Mesenteric fat pad (tissue), 1 donor: ENCODE measurements at places on chromosomes 4 and X.

DNA sequence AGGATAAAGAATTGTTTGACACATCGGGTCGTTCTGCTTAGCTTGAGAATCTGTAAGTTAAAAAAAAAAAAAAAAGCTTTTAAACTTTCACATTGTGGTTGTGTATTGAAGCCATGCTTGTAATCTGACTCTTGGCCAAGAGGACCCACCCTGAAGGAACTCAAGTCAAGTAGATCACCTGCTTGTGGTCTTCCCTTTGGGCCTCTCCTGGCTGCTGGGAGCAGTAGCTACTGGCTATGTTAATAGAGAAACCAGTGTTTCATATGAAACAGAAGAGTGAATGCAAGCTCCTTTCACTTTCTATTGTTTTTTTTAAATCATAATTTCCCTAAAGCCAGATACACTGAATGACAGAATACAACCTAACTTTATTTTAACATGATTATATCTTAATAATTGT is 402.4 kb upstream of the NDST4 start:
- DNase-seq, result no peak

DNA sequence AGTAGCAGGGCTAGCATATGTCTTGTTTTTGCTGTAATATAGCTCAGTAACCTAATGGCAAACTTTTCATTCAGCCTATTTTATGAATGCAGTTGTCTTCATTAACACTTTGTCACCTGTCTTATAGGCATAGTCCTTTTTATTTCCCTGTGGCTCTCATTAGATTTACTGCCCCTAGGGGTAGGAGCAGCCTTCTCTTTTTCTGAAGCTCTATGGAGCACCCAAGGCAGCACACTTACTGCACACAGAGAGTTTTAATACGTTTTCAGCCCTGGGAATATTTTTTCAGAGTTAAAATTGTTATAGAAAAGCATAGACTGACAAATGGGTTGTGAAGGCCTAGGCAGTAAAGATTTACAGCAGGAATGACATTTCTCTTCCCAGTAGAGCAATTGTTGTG is 406.8 kb downstream of the TMA16 start:
- DNase-seq, result no peak

GRCh38 chr4:25654031-25654970 is 1.4 kb upstream of the SLC34A2 start:
- DNase-seq, result no peak

- peak; percentile 86 for DNase-seq
Measured at GRCh38 chr4:2827874-2828751, 15.5 kb upstream of the ADD1 start.

DNA sequence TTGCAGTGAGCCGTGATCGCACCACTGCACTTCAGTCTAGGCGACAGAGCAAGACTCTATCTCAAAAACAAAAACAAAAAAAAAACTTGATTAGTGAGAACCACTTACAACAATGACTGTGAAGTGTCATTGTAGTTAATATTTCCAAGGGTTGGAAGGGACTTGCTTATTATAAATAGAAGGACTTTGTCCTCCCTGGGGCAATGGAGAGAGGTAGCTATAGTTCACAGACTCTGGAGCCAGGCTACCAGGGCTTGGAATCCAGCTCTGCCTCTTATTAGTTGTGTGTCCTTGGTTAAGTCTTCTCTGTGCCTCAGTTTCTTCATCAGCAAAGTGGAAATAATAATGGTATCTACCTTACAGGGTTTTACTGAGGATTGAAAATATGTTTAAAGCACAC is 51.6 kb downstream of the TMEM150C start:
- DNase-seq, result no peak

GRCh38 chr4:128768373-128768996 is 41.0 kb upstream of the JADE1 start:
- DNase-seq, result no peak

DNA sequence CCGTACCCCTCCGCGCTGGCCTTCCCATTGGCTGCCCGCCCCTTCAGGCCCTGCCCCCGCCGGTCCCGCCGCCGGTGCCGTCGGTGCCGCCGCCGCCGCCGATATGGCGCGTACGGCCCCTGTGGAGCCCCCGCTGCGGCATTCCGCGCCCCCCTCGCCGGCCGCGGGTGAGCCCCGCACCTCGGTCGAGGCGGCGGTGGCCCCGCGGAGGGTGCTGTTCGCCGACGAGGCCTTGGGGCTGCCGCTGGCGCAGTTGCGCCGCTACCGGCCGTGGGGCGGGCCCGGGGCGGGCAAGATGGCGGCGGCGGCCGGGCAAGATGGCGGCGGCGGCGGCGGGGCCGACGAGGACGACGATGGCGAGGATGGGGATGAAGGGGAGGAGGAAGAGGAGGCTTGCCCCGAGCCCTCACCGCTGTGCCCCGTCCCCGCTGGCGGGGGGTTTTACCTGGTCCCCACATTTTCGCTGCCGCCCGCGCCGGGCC is at the start of gene PPP1R3F:
PPP1R3F (plus strand) TSS at position 27 of the 482 bp plus-strand sequence; CDS start at position 104, 77 bp downstream.
- no peak for DNase-seq

GRCh38 chr4:48139691-48140090 is 5.6 kb upstream of the TXK start:
- no peak for DNase-seq

GRCh38 chr4:113147498-113148111 is 98.2 kb downstream of the ANK2 start:
- no peak for DNase-seq

- DNase-seq, result no peak
Measured at GRCh38 chr4:108903464-108904221, 140.8 kb upstream of the ETNPPL start.

DNA sequence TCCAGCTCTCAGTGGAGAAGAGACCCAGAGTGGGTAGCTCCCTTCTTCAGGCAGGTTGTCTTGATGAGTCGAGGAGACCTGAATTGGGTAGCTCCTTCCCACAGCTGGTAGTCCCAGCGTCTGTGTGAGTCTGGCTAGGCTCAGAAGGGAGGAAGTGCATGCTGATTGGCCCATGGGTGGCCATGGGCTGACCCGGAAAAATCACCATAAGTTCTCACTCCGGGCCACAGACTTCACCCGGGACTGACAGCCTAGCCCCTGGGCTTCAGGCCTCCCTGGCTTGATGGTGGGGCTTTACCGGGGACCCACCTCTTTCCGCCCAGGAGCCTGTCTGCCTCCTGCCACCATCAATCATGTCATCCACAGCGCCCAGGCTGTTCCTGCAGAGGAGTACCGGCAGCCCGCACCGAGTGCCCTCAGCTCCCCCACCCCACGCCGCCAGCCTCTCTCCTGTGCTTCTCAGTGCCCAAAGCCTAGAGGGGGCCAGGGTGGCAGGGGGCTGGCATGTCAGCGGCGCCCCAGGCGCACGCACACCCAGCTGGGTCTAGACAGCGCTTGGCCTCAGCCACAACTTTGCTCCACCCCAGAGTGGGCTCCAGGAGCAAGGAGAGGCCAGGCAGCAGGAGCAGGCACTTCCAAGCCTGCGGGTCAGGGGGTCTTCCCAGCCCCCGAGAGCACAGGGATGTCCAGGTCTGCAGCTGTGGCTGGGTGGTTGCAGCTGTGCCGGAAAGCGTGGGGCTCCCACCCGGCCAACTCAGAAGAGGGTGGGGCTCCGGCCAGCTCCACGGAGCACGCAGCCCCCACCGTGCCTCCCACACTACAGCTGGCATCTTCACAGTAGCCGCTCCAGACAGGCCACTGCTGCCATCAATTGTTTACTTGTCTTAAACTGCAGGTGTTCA is 16.1 kb upstream of the SAT1 start:
- DNase-seq, result peak; percentile 88

DNA sequence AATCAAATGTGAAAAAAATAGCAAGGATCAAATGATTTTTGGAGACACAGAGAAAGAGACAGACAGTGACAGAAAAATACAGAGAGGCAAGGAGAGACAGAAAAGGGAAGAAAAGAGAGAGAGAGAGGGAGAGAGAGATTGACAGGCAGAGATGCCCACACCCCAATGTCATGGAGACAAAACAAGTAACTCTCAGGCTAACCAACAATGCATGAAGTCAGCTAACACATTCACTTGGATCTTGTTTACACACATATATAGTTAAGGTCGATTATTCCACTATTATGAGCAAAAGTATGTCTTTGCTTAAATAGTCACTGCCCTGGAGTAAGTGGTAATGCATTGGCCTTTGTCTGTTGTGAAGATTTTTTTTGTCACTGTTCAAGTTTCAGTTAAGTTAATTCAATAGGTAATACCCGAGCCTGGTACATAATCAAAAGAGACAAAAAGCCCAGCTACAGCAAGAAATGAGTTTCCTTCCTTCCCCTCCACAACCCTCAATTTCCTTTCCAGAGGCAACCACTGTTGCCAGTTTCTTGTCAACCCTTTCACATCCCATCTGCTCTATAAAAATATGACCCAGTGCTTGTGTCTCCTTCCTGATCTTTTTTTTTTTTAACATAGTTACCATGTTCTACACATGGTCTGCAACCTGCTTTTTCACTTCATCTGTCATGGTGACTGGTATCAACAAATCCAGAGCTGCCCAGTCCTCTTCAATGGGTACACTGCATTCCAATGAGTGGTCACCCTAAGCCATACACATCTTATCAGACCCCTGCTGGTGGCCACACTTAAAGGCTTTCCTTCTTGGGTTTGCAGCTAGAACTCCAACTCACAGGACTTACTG is 52.1 kb downstream of the PROM1 start:
- no peak for DNase-seq

DNA sequence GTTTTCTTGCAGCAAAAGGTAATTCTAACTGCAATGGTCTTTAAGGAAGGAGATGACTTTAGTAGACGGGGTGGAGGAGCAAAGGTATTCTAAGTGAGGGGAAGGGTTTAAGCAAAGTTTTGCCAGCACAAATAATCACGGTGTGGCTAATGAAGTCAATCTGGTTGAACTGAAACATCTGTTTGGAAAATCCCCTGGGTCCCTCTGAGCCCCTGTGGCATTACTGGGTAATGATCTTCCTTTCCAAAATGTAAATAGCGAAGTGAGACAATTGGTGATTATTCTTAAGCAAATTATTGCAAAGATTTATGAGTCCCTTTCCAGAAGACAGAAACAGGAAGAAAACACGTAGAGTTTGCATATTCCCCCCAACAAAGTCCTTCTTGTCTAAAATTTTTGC is 47.2 kb downstream of the FGFBP1 start:
- no peak for DNase-seq

- DNase-seq, result no peak
Measured at GRCh38 chrX:95662200-95662599, 1022.4 kb upstream of the DIAPH2 start.

- no peak for DNase-seq
Measured at GRCh38 chrX:119455264-119455663, 13.0 kb upstream of the SLC25A5 start.

- DNase-seq, result no peak
Measured at GRCh38 chr4:122854447-122855352, 28.1 kb downstream of the FGF2 start.

DNA sequence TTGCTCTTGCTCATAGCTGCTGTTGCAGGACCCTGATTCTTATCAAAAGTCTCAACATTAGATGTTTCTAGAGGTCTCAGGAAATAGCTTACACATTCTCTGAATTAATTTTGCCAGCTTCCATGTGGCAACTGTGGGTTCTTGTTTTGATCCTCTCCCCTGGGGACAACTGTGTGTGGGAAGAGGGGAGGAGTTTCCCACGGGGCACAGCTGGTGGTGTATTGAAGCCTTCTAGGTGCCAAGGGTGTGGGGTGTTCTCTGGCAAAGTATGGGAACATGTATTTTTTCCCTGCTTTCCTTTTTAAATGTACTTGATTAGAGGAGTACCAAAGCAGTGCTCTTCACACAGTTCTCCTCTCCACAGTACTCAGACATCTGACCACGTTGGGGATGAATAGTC is 212.7 kb downstream of the RPA4 start:
- no peak for DNase-seq

DNA sequence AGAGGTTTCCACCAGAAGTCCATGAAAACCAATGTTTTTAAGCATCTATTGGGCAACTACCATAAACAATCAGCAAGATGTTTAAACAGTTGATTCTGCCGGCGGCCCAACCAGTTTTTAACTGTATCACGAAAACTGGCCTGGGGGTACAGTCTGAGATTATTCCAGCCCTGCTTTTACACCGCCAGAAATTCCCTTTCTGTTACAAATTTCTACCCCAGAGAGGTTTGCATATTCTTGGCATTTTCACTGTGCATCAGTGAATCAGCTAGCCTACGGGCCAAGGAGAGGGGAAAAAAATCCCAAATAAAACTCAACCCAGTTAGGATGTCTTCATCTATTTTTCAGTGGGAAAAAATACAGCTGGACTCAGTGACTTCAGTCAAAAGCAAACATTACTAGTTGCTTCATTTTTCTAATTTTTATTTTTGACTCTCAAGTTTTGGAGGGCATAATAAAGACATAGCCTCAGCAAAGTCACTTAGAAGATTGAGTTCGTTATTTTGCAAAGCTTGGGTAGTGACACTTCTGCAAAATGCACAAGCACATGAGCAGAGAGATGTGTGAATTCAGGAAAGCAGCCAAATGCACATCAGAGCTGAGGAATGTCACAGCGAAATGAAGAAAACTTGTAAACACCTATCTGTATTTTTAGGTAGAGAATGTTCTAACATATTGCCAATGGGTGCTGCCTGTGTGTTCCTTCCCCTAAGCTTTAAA is 167.8 kb upstream of the GK2 start:
- DNase-seq, result no peak

DNA sequence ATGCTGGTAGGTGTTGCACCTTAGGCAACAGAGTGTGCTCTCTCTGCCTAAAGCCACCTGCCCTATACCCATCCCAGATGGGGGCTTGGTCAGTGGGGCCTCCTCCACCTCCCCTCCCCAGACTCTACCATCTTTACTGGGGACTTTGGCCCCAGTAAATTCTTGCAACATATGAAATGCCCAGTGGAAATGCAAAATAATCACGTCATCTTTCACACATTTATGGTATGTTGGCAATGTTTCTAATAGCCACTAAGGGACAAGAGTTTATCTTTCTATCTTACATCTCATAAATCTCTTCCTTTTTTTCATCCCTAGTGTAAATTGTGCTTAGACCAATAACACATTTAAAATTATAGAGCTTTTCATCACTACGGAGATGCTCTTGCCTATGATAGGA is 103.0 kb upstream of the MAML3 start:
- no peak for DNase-seq
